Effector memory CD4-positive, alpha-beta T cell (primary cell): ENCODE measurements at places on chromosomes 7 and 10.

DNA sequence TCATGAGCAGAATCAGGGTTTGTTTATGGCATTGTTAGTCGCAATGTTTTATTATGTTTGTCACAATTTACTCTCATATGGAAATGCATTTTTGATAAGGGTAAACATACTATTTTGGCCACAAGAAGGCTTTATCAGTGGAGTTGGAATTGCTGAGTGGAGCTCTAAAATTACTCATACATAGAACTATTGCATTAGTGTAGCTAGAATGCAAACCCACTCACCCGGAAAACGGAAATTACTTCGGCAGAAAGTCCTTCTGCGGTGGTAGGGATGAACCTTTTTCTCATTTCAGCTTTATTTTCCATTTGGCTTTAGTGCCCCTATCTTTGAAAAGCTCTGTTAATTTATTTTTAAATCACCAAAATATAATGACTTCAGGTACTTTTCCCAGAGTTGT, 42.8 kb upstream of the NPY start:
- DNase-seq: no peak

DNA sequence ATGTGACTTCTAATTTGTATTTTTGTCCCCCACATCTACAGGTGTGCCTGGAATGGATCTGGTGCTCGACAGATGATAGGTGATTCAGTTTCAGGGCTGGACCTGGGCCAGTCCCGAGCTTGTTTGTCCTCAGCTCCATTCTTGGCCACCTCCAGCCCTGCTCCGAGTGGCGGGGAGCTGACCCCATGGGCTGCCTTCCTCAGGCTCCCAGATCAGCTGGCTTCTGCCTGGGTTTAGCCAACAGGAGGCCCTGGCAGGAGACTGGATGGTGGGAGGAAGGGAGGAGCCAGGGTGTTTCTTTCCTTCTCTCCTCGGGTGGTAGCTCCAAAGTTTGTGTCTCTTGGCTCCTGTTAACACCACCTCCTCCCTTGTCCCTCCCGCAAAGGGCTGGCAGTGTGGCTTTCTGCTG, 75.2 kb downstream of the CDH23 start:
- DNase-seq: no peak

GRCh38 chr10:71776481-71776925, 3.2 kb upstream of the VSIR start:
- no peak for DNase-seq

GRCh38 chr10:22895252-22895651, 32.6 kb upstream of the ARMC3 start:
- no peak for DNase-seq

- no peak for DNase-seq
Measured at GRCh38 chr7:42242381-42242780, 5.4 kb upstream of the GLI3 start.

GRCh38 chr10:42943025-42943818, 133.6 kb upstream of the RET start:
- DNase-seq: no peak

GRCh38 chr10:74072503-74072902, 74.6 kb downstream of the VCL start:
- DNase-seq: no peak

DNA sequence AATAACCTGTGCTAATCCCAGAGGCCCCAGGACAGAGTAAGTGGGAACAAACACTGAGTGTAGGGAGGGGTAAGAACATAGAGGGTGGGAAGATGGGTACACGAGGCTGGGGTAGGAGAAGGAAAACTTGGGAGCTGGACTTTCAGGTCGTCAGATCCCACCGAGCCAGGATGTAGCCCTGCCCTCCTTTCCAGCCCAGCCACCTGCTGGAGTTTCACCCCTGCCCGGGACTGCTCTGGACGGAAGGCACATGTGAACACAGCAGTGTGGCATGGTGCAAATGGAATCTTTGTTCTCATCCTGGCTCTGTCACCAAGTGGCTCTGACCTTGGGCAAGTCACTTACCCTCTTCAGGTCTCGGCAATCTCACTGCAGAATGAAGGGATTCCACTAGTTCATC, 52.8 kb downstream of the PODXL start:
- no peak for DNase-seq

DNA sequence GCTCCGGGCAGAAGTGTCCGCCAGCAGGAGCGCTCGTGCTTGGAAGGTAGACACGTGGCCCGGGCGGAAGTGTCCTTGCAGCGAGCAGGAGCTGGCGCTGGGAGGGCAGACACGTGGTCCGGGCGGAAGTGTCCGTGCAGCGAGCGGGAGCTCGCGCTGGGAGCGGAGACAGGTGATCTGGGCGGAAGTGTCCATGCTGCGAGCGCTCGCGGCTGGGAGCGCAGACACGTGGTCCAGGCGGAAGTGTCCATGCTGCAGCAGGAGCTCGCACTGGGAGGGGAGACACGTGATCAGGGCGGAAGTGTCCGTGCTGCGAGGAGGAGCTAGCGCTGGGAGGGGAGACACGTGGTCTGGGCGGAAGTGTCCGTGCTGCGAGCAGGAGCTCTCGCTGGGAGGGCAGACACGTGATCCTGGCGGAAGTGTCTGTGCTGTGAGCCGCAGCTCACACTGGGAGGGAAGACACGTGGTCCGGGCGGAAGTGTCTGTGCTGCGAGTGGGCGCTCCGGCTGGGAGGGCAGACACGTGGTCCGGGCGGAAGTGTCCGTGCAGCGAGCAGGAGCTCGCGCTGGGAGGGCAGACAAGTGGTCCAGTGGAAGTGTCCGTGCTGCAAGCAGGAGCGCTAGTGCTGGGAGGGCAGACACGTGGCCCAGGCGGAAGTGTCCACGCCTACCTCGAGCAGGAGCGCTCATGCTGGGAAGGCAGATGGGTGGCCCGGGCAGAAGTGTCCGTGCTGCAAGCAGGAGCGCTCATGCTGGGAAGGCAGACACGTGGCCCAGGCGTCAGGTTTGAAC, 41.1 kb upstream of the PRKAR1B start:
- DNase-seq: no peak

- DNase-seq: no peak
Measured at GRCh38 chr7:37048674-37049073, 324.4 kb upstream of the AOAH start.

DNA sequence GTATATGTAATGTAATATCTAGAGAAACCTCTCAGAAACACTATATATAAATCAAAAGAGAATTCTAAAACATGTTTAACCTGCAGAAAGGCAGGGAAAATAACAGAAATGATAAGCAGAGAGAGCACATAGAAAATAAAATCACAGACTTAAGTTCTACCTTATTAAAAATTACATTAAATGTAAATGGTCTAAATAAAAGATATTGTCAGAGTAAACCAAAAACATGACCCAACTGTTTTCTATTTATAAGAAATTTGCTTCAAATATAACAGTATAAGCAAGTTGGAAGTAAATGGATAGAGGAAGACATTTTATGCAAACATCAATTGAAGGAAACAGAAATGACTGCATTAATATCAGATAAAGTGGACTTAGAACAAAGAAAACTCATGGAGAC, 43.4 kb downstream of the HECTD2 start:
- no peak for DNase-seq

- no peak for DNase-seq
Measured at GRCh38 chr10:132266594-132267161, 41.1 kb downstream of the STK32C start.

DNA sequence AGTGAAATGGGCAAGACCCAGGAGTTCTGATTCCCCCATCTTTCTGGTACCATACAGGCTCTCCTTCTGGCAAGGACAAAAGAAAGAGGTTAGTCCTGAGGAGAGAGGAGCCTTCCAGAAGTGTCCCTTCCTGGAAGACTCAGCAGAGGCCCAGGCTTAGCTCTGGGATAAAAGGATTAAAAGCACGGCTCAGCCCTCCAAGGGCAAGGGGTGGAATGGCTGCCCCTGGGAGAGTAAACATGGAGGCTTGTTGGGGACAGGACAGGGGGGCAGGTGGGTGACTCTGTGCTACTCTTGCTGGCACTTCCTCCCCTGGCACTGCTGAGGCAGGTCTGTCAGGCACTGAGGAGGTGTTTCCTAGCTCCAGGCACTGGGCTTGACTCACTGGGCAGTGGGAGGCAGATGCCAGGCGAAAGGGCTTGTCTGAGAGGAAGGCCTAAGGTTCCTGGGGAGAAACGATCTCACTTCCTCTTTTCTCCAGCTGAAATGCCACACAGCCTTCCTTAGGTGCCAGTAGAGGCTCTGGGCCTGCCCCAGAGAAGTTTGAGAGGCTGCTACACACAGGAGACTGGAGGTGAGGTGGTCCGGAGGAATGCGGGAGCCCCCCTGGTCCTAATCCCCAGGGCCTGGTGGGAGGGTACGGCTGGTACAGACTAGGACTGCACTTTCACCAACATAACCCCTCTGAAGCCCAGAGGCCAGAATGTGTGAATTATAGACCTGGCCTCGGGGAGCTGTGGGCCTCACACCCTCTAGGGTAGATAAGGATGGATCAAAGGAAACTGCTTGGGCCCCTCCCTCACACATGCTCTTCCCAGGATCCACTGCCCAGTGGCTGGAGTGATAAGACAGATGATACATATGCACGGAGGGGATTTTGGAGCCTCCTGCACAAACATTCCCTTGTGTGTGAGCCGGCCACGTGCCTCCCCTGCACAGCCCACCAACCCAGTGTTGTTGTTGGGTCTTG, 63.2 kb upstream of the PODXL start:
- no peak for DNase-seq

DNA sequence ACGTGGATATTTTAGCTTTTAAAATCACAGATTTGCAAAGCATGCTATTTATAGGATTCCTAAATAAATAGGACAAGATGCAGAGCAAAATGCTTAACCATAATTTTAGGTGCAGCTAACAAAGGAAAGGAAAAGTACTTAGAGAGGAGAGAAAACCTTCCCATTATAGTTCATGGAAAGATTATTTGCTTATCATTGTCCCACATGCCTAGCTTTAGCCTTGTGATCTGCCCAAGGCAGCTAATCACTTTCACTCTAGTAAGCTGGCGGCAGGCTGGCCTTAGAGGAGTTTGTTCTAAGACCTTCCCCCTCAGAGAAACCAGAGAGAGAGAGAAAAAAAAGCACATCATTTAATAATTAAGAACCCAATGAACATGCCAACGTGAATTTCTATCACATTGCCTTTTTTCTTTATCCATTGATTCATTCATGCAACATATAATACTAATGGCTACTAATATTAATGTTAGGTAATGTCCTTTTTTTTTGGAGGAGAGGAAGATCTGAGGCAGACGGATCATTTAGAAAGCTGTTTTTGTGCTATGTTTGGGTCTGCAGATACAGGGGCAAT, 274.6 kb downstream of the ARL4A start:
- DNase-seq: no peak
